ENCODE measurements at places on chromosomes 5 and 9. TPM values are rescaled to one million over a fixed set of nuclear protein-coding genes. Genes with fewer than 3 reads are reported as not detected.

GRCh38 chr5:37005946-37006540, 129.5 kb downstream of the NIPBL start:
- H3K4me1 ChIP-seq, result no peaks in the 10 kb centered on the region
- no peaks in the 10 kb centered on the region for H3K27me3 ChIP-seq
- peaks cover 64% of the 10 kb centered on the region for H3K36me3 ChIP-seq
- H3K27ac ChIP-seq, result no peak overlapping the region
- no peak for DNase-seq

DNA sequence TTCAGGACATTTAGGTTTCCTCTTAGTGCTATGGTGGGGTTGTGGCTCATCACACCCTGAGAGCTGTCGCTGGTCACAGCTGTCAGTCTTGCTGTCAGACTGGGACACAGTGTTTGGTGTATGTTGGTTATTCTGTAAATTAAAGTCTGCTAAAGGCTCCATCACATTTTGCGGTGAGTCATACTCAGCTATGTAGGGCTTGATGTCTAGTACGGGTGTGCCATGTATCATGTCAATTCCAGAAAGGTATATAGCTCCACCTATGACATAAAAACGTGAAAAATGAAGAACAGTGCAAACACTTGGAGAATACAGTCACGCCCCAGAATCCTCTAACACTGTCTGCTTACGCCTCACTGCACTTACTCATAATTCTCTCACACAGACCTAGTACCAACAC, 11.9 kb downstream of the TRMO start:
- no peak overlapping the region for H3K27ac ChIP-seq
- H3K27me3 ChIP-seq, result no peaks in the 10 kb centered on the region
- peaks cover 20% of the 10 kb centered on the region for H3K36me3 ChIP-seq
- no peak for DNase-seq
- H3K4me1 ChIP-seq, result no peaks in the 10 kb centered on the region

DNA sequence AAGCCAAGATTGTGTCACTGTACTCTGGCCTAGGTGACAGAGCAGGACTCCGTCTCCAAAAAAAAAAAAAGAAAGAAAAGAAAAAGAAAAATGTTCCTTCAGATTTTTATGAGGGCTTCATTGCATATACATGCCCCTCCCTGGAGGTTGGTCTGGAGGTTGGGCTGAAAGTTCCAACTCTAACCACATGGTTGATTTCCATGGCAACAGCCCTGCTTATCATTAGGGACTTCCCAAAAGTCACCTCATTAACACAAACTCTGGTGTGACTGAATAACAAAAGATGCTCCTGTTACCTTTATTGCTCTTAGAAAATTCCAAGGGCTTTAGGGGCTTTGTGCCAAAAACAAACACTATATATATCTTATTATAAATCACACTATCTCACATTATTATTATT, 113.8 kb downstream of the TMC1 start:
- no peaks in the 10 kb centered on the region for H3K36me3 ChIP-seq
- H3K27ac ChIP-seq, result no peak overlapping the region
- H3K4me3 ChIP-seq, result no peak overlapping the region
- no peaks in the 10 kb centered on the region for H3K4me1 ChIP-seq
- peaks cover 3% of the 10 kb centered on the region for H3K27me3 ChIP-seq
- DNase-seq, result no peak

Gene CCNB1
- total RNA-seq, result 311 TPM

Gene PGM5
- 113 TPM for total RNA-seq

Gene XPA
- total RNA-seq, result 12.8 TPM

DNA sequence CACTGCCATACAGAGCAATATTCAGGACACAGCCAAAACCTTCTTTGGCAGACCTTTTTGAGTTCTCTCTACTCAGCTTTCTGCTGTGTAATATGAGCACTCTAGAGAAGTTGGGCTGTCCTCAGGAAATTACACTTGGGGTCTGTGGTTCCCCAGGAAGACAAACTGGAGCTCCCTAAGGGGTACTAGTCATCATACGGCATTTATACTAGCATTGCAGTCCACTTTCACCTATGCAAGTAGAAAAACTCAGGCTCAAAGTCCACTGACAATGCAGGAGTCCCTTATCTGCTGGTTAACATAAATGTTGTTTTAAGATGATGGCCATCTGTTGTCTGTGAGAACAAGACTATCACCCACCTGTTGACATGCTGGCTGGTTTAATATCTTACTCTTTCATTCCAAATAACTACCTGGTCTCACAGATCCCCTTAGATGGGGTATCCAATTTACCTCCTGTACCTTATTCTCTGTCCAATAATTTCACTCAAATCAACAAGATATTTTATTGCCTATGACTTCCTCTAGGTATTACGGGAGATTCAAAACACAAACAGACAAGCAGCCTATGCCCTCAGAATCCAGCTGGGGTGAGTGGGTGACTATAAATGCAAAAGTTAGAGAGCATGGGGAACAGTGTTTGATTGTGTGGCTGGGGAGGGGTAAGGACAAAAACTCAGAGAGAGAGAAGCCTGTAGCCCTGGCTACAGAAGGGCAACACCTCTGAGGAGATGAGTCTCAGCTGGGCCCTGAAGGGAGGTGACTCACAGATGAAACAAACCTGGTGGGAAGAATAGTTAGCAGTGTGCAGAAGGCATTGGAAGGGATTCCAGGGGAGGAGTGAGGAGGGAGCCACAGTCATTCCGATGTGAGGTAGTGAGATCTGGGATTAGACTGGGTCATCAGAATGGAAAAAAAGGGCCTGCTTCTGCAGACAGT, 10.2 kb downstream of the DOCK8 start:
- DNase-seq, result peak; percentile 20
- H3K27me3 ChIP-seq, result no peaks in the 10 kb centered on the region
- H3K4me1 ChIP-seq, result no peaks in the 10 kb centered on the region
- H3K4me3 ChIP-seq, result no peak overlapping the region
- no peak overlapping the region for H3K27ac ChIP-seq
- H3K36me3 ChIP-seq, result no peaks in the 10 kb centered on the region

DNA sequence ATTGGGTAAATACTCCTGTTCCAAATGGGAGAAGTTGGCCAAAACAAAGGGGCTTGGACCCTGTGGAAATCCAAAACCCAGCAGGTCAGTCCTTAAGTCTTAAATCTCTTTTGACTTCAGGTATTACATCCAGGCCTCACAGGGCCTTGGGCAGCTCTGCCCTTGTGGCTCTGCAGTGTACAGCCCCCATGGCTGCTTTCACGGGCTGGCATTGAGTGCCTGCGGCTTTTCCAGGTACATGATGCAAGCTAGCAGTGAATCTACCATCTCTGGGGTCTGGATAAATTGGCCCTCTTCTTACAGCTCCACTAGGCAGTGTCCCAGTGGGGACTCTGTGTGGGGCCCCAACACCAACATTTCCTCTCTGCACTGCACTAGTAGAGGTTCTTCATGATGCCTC, 308.5 kb upstream of the ARRDC3 start:
- H3K27me3 ChIP-seq, result no peaks in the 10 kb centered on the region
- no peak overlapping the region for H3K4me3 ChIP-seq
- no peak for DNase-seq

Gene FBXO4
- 5.6 TPM for total RNA-seq

DNA sequence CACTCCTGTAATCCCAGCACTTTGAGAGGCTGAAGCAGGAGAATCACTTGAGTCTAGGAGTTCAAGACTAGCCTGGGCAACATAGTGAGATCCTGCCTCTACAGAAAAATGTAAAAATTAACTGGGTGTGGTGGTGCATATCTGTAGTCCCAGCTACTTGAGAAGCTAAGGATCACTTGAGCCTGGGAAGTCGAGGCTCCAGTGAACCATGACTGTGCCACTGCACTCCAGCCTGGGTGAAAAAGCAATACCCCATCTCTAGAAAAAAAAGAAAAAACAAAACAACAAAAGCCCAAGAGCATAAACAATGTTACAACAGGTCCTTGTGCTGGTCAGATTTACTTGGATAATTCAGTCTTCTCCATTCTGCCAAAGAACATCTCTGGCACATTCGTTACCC, 44.3 kb upstream of the TGFBR1 start:
- DNase-seq, result no peak
- no peaks in the 10 kb centered on the region for H3K27me3 ChIP-seq
- no peak overlapping the region for H3K4me3 ChIP-seq
- no peaks in the 10 kb centered on the region for H3K36me3 ChIP-seq
- H3K27ac ChIP-seq, result no peak overlapping the region

DNA sequence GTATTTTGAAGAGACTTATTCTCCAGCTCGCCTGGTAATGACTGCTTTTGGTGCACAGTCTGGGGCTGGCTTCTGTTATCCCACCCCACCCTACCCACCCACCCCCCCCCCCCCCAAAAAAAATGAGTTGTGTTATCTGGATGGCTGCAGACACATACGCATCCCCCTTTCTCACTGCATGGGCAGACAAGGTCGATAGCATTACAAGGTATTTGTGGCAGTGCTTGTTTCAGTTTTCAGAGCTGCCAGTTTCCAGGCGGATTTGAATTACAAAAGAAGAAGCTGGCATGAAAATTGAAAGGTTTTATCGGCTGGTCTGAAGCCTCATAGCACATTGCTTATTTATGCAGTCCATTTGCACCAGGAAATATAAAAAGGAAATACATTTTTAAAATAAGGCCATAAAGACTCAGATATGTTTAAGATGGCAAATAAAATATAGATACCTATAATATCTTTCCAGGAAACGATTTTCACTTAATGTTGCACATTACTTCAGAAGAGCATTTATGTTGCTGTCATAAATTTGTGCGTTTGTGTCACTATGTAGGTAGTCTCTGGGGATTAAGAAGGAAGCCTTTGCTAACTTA, 85.1 kb upstream of the GRHPR start:
- H3K27me3 ChIP-seq, result no peaks in the 10 kb centered on the region
- no peak for DNase-seq
- H3K36me3 ChIP-seq, result no peaks in the 10 kb centered on the region
- H3K4me1 ChIP-seq, result no peaks in the 10 kb centered on the region
- no peak overlapping the region for H3K4me3 ChIP-seq
- H3K27ac ChIP-seq, result no peak overlapping the region

Gene GLRA1
- total RNA-seq, result not detected

Gene ANKRD31
- 0.13 TPM for total RNA-seq
